ENCODE measurements at places on chromosomes 3 and 15.

DNA sequence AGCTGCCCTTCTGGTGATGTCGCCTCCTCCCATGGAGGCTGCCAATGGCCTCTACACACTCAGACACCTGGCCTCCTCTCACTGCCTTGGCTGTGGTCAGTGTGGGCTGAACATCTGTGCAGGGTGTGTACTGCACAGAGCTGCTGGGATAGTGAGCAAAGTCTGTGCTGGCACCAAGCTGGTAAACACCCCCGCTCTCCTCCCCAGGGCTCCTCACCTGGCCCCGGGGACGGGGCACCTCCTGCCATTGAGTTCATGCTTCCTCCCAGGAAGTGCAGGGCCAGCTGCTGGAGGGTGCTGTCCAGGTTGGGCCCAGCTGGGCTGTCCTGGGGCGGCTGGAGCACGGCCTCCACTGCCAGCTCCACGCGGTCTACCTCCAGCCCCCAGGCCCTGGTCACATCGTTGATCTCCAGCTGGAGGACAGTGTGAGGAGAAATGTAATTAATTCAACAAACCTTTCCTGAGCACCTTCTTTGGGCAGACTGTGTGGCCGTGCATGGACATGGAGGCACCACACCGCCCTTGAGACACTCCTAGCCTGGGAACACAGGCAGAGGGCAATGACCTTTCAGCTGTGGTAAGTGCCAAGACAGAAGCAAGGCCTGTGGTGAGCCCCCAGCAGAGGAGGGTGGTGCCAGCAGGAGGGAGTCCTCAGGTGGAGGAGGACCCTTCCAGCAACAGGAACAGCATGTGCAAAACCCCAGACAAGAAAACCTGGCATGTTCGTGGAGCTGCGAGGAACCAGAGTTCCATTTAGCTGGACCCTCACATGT is 6.8 kb downstream of the STOML1 start:
- peak; percentile 62 for DNase-seq

GRCh38 chr3:8653800-8654408 is 9.3 kb upstream of the SSUH2 start:
- peak; percentile 17 for DNase-seq

- peak; percentile 74 for DNase-seq
Observed at GRCh38 chr15:49831206-49831965, 210.5 kb downstream of the DTWD1 start.

GRCh38 chr3:79018265-79018664 is 749.5 kb downstream of the ROBO1 start:
- no peak for DNase-seq

DNA sequence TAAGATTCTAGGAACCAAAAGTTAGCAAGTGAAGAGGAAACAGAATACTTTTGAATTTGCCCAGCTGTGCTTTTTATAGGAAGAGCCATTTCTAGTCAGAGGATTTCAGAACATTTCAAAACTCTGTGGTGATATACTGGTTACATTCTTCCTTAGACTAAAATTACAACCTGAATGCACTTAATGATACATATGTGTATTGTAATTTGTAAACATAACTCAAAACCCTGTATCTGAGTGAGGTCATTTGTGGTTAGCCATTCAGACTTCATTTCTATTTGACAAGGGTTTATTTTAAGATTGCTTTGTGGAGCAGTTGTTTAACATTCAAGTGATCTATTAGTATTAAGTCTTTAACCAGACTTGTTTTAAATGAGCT is 59.4 kb upstream of the TRIM71 start:
- DNase-seq: no peak

GRCh38 chr3:133135306-133135705 is 97.1 kb downstream of the TMEM108 start:
- DNase-seq: no peak

- no peak for DNase-seq
Observed at GRCh38 chr3:184409331-184409926, 29.6 kb downstream of the CHRD start.

DNA sequence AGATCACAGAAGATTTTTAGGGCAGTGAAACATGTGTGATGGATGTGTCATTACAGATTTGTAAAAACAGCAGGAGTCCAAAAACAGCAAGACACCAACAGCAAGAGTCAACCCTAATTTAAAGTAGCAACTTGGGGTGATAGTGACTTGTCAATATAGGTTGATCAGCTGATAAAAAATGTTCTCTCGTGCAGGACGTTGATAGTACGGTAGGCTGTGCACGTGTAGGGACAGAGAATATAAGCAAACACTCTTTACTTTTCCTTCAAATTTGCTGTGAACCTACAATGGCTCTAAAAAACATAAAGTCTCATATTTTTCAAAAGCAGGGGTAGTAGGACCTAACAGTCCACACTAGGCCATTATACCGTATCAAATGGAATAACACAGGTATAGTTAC is 120.8 kb downstream of the STAG1 start:
- DNase-seq: no peak
